ENCODE measurements at places on chromosomes 3 and 15. TPM values are rescaled to one million over a fixed set of nuclear protein-coding genes. Genes with fewer than 3 reads are reported as not detected.

The ARHGAP11A gene
- 6.3 TPM for total RNA-seq

The CELSR3 gene
- 0.56 TPM for total RNA-seq

The THPO gene
- total RNA-seq: 1.8 TPM

DNA sequence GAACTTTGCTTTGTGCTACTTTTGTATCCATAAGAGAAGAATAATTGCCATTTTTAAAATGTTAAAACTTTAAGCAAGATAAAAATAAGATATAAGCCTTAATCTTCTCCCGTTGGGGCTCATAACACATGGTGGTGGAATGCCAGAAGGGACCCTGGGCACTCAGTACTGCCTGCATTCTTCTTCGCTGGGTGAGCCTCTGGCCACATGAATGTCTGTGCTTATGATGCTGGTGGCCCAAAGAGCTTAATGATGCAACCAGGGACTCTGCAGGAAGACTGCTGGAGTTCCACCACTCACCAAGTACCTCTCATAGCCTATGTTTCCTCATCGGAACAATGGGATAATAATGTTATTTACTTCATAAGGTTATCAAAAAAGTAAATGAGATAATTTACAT lies 103.6 kb downstream of the ERC2 start:
- no peaks in the 10 kb centered on the region for H3K4me1 ChIP-seq
- H3K27ac ChIP-seq: no peak overlapping the region
- no peaks in the 10 kb centered on the region for H3K27me3 ChIP-seq
- no peaks in the 10 kb centered on the region for H3K36me3 ChIP-seq

DNA sequence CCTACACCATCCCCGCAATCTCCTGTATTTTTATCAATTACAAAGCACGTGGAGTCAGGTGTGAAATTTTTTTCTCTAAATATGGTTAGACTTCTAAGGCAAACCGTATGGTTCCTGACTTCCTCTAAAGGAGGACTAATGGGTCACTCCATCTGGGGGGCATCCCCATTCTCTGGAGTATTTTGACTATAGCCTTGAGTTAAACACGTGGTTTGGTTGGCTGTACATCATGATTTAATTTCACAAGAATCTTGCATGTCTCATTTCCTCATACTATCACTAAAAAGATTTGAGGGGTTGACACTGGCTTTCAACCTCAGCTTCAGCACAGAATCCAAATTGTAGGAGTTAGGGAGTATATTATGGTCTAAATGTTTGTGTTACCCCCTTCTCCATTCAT lies 25.3 kb upstream of the ZNF770 start:
- no peak overlapping the region for H3K27ac ChIP-seq
- no peaks in the 10 kb centered on the region for H3K36me3 ChIP-seq
- H3K4me1 ChIP-seq: no peaks in the 10 kb centered on the region
- H3K27me3 ChIP-seq: no peaks in the 10 kb centered on the region
- DNase-seq: no peak

The GABRR3 gene
- not detected for total RNA-seq

All from spleen (tissue), 13 donors.